ENCODE measurements at places on chromosomes 4 and X.

DNA sequence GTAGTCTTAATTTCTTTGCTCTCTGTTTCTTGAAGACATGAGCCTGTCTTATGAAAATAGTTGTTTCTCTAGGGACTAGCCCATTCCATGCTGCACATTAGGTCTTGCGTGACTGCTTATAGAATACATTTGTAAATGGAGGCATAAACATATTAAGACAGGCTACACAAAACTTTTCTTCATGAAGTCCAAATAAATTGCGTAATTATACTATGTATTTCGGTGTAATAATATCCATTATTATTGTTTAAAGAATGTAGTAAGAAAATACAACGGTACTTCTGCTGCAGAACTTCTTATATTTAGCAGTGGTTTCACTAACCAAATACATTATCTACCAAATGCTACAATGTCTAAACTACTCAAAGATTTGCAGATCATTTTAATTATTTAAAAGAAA, 8.5 kb upstream of the NAA11 start:
- no peak for DNase-seq
- H3K36me3 ChIP-seq, result no peaks in the 10 kb centered on the region
- H3K27me3 ChIP-seq, result no peaks in the 10 kb centered on the region

DNA sequence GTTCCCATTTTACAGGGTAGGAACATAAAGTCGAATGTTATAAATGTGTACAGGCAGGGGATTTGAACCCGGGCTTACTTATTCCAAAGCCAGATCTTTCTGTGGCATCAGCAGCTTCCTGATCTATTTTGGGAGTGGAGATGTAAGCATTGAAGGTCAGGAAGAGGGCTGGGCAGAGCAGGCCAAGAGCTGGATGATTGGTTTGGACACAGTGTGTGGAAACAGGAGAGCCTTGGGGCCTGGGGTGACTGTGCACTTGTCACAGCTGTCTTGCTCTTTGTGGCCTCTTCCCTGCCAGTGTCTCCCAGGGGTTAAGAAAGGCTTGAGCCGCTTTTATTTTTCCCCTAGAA, 127.9 kb upstream of the ENPP6 start:
- no peak overlapping the region for H3K4me3 ChIP-seq
- no peaks in the 10 kb centered on the region for H3K27me3 ChIP-seq
- no peaks in the 10 kb centered on the region for H3K36me3 ChIP-seq
- DNase-seq, result peak; percentile 58
- peaks cover 69% of the 10 kb centered on the region for H3K4me1 ChIP-seq

DNA sequence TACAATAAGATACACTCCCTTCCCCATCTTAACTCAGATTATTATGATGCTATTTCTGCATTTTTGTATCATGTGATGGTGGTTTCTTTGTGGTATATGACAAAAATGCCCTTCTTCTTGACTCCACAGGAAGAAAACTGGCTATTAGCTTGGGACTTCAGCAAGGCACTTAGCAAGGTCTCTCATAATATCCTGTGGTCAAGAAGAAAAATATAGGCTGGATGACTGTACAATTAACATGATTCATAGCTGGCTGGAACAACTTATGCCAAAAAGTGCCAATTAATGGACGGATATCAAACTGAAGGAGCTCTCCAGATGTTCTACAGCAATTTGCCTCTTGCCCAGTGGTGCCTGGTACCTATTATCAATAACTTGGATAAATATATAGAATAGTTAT, 2.3 kb upstream of the MID1IP1 start:
- no peak for DNase-seq
- peaks cover 15% of the 10 kb centered on the region for H3K4me1 ChIP-seq
- no peak overlapping the region for H3K4me3 ChIP-seq
- H3K27me3 ChIP-seq, result no peaks in the 10 kb centered on the region

- H3K4me3 ChIP-seq, result no peak overlapping the region
- no peaks in the 10 kb centered on the region for H3K27me3 ChIP-seq
- no peaks in the 10 kb centered on the region for H3K4me1 ChIP-seq
- no peak overlapping the region for H3K27ac ChIP-seq
Measured at GRCh38 chrX:123153846-123154335, 30.2 kb upstream of the GRIA3 start.

GRCh38 chr4:10333942-10334341, 123.3 kb downstream of the ZNF518B start:
- H3K4me3 ChIP-seq, result no peak overlapping the region
- H3K27me3 ChIP-seq, result peaks cover 34% of the 10 kb centered on the region
- H3K36me3 ChIP-seq, result no peaks in the 10 kb centered on the region
- DNase-seq, result no peak
- H3K4me1 ChIP-seq, result peaks cover 8% of the 10 kb centered on the region

- no peak overlapping the region for H3K27ac ChIP-seq
- H3K36me3 ChIP-seq, result no peaks in the 10 kb centered on the region
- DNase-seq, result no peak
- no peak overlapping the region for H3K4me3 ChIP-seq
- no peaks in the 10 kb centered on the region for H3K4me1 ChIP-seq
Measured at GRCh38 chr4:78953769-78954666, 14.8 kb upstream of the PAQR3 start.

GRCh38 chr4:146582864-146583263, 55.8 kb upstream of the POU4F2 start:
- DNase-seq, result no peak
- H3K27me3 ChIP-seq, result no peaks in the 10 kb centered on the region
- H3K27ac ChIP-seq, result no peak overlapping the region
- H3K36me3 ChIP-seq, result no peaks in the 10 kb centered on the region

DNA sequence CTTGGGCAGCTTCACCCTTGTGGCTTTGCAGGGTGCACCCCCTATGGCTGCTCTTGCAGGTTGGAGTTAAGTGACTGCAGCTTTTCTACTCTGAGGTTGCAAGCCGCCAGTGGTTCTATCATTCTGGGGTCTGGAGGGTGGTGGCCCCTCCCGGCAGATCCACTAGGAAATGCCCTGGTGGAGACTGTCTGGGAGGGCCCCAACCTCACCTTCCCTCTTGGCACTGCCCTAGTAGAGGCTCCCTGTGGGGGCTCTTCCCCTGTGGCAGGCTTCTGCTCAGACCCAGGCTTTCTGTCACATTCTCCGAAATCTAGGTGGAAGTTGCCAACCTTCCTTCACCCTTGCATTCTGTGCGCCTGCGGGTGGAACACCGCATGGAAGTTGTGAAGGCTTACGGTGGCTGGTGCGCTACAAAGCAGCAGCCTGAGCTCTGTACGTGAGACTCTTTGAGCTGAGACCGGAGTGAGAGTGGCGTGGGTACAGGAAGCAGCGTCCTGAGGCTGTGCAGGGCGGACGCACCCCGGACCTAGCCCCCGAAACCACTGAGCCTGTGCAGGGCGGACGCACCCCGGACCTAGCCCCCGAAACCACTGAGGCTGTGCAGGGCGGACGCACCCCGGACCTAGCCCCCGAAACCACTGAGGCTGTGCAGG, 626.7 kb upstream of the FRG1 start:
- no peak for DNase-seq
- no peak overlapping the region for H3K4me3 ChIP-seq
- H3K27ac ChIP-seq, result no peak overlapping the region
- H3K36me3 ChIP-seq, result no peaks in the 10 kb centered on the region
- H3K4me1 ChIP-seq, result no peaks in the 10 kb centered on the region

DNA sequence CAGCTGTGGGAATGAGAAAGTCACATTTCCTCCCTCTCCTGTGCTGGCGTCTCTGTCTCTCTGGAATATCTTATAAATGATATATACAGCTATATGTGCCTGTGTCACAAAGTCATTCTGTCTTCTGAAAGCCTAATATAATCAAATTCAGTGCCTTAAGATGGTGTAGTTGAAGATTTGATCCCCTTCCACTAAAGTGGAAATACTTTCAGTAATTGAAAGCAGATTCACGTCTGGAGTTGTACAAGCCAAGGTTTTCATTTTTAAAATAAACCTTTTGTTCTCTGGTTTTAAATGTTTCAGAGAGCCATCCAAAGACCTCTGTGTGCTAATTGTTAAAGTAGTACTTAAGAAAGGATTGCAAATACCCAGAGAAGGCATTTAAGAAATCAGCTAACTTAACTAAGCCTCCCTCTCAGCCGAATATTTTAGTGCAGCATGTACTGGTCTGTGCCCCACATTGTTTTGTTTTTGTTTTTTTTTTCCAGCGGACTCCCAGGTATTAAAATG, 206.8 kb downstream of the TENM3 start:
- no peaks in the 10 kb centered on the region for H3K36me3 ChIP-seq
- peaks cover 24% of the 10 kb centered on the region for H3K4me1 ChIP-seq
- peak overlapping the region; percentile 86 for H3K4me3 ChIP-seq
- no peak overlapping the region for H3K27ac ChIP-seq

DNA sequence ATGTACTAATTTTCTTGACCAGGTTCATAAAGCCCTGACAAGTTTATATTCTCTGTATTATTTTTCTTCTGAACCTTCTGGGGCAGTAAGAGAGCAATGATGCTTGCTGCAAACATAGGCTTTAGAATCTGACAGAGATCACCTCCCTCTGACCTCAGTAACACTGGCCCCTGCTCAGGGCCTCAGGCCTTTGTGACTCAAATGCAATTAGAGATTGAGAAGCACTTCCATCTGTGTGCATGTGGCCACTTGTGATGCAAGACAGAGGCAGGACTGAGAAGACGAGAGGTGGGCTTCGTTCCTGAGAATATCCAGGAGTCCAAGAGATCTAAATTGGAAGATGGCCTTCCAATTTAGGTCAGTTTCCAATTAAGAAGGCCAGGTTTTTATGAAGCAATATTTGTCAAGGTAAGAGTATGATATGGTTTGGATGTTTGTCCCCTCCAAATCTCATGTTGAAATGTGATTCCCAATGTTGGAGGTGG, 82.8 kb upstream of the VEGFC start:
- no peak overlapping the region for H3K4me3 ChIP-seq
- no peaks in the 10 kb centered on the region for H3K36me3 ChIP-seq
- no peaks in the 10 kb centered on the region for H3K27me3 ChIP-seq
- H3K27ac ChIP-seq, result no peak overlapping the region
- H3K4me1 ChIP-seq, result no peaks in the 10 kb centered on the region

- H3K4me1 ChIP-seq, result no peaks in the 10 kb centered on the region
- H3K27me3 ChIP-seq, result no peaks in the 10 kb centered on the region
- no peak overlapping the region for H3K27ac ChIP-seq
Measured at GRCh38 chrX:19964017-19964710, 26.7 kb downstream of the BCLAF3 start.

DNA sequence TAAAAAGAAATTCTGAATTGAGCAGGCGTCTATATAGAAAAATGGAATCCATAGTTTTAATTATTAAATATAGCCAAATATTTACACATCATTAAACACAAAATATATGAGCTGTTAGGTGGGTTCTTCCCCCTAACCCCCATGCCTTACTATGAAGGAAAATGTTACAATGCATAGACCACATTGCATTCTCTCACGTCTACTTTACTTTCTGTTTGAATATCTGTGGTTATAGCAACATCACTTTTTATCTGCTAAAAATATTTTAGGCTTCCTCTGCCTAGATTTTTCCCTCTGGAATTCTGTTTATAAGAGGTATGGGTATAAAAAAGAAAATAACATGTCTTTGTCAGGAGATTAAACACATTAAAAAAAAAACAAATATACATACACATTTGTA, 73.1 kb downstream of the MAML3 start:
- H3K27ac ChIP-seq, result no peak overlapping the region
- no peak overlapping the region for H3K4me3 ChIP-seq
- peaks cover 15% of the 10 kb centered on the region for H3K4me1 ChIP-seq
- no peaks in the 10 kb centered on the region for H3K36me3 ChIP-seq

- H3K36me3 ChIP-seq, result no peaks in the 10 kb centered on the region
- no peak overlapping the region for H3K4me3 ChIP-seq
- H3K27me3 ChIP-seq, result no peaks in the 10 kb centered on the region
- H3K27ac ChIP-seq, result no peak overlapping the region
- no peak for DNase-seq
Measured at GRCh38 chr4:51845711-51846110, 2.8 kb downstream of the DCUN1D4 start.

GRCh38 chr4:89720981-89721380, 116.0 kb downstream of the SNCA start:
- no peaks in the 10 kb centered on the region for H3K4me1 ChIP-seq
- no peak overlapping the region for H3K27ac ChIP-seq
- H3K36me3 ChIP-seq, result no peaks in the 10 kb centered on the region
- no peaks in the 10 kb centered on the region for H3K27me3 ChIP-seq

- no peak overlapping the region for H3K4me3 ChIP-seq
- H3K4me1 ChIP-seq, result no peaks in the 10 kb centered on the region
- H3K27me3 ChIP-seq, result no peaks in the 10 kb centered on the region
- no peak for DNase-seq
Measured at GRCh38 chr4:134727696-134728095, 526.1 kb upstream of the PABPC4L start.

DNA sequence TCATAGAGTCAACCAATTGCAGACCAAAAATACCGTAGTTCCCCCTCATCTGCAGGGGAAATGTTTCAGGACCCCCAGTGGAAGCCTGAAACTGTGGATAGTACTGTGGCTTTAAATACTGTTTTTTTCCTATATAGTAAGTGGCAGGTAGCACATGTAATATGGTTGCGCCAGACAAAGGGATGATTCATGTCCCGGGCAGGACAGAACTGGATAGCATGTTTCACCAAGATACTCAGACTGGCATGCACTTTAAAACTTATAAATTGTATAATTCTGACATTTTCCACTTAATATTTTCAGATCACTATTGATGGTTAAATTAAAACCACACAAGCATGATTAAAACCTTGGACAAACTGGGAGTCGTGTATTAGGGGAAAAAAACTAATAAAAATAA, 276.3 kb upstream of the AGA start:
- H3K36me3 ChIP-seq, result no peaks in the 10 kb centered on the region
- no peaks in the 10 kb centered on the region for H3K4me1 ChIP-seq
- no peak overlapping the region for H3K4me3 ChIP-seq

GRCh38 chr4:41142376-41143310, 71.7 kb downstream of the APBB2 start:
- peak; percentile 39 for DNase-seq
- H3K4me1 ChIP-seq, result peaks cover 67% of the 10 kb centered on the region
- H3K4me3 ChIP-seq, result peak overlapping the region; percentile 10
- H3K27ac ChIP-seq, result peak overlapping the region; percentile 88

GRCh38 chr4:187598196-187598595, 397.4 kb upstream of the ZFP42 start:
- H3K36me3 ChIP-seq, result no peaks in the 10 kb centered on the region
- H3K4me1 ChIP-seq, result peaks cover 7% of the 10 kb centered on the region
- H3K4me3 ChIP-seq, result no peak overlapping the region
- H3K27ac ChIP-seq, result no peak overlapping the region

- DNase-seq, result no peak
- H3K4me3 ChIP-seq, result no peak overlapping the region
- no peak overlapping the region for H3K27ac ChIP-seq
- H3K36me3 ChIP-seq, result no peaks in the 10 kb centered on the region
- no peaks in the 10 kb centered on the region for H3K27me3 ChIP-seq
Measured at GRCh38 chr4:74433541-74434172, 11.3 kb upstream of the AREG start.

- H3K4me1 ChIP-seq, result no peaks in the 10 kb centered on the region
- DNase-seq, result no peak
- no peak overlapping the region for H3K4me3 ChIP-seq
- H3K27me3 ChIP-seq, result no peaks in the 10 kb centered on the region
Measured at GRCh38 chrX:97844943-97845342, 961.2 kb downstream of the RPA4 start.

- DNase-seq, result no peak
- peaks cover 16% of the 10 kb centered on the region for H3K4me1 ChIP-seq
- no peak overlapping the region for H3K4me3 ChIP-seq
- peaks cover 12% of the 10 kb centered on the region for H3K36me3 ChIP-seq
- H3K27me3 ChIP-seq, result no peaks in the 10 kb centered on the region
Measured at GRCh38 chr4:102678107-102678506, 82.7 kb downstream of the MANBA start.

Data from left ventricle myocardium inferior (tissue), 1 donor.